ENCODE measurements at places on chromosomes 12 and 14. TPM values are rescaled to one million over a fixed set of nuclear protein-coding genes. Genes with fewer than 3 reads are reported as not detected.

ACOT4 gene
- total RNA-seq = 0.89 TPM

PPP2R5E gene
- total RNA-seq = 36.9 TPM

- DNase-seq = no peak
Measured at GRCh38 chr12:81758421-81759189, 545 bp downstream of the PPFIA2 start.

- no peak for DNase-seq
Measured at GRCh38 chr14:44657696-44658388, 150.8 kb upstream of the FSCB start.

DNA sequence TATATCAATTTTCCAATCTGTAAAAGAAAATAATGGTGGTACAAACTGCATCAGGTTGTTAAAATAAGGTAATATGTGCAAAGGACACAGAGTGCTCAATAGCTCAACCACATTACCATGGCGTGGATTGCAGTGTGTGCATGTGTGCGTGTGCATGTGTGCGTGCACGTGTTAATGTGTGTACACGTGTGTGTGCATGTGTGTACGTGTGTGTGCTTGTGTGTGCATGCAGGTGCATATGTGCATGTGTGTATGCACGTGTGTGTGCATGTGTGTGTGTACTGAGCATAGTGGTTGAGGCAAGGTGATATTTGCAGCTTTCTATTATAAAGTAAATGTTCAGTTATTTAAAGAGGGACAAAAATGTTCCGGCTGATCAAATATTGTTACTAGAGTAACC lies 115.6 kb downstream of the NT5DC3 start:
- no peak for DNase-seq

- DNase-seq = no peak
Measured at GRCh38 chr14:102853648-102854047, 68.8 kb upstream of the AMN start.

DNA sequence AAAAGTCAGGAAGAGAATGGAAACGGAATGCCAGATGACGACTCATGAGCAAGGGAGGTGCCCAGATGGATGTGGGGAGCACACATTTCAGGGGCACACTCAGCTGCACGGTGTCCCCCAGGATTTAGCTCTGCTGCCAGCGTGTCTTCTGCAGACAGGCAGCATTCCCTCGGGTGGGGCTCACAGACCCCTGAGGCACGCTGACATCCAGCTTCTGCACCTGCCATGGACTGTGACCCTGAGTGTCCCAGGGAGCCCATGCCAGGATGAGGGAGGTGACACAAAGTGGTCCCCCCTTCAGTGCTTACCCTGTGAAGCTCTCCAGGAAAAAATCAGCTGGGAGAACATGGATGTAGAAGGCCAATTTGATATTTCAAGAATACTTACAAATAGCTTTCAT lies 84.2 kb downstream of the PIWIL1 start:
- no peak for DNase-seq

- DNase-seq = peak; percentile 20
Measured at GRCh38 chr14:68283378-68284123, 464.0 kb downstream of the RAD51B start.

- no peak for DNase-seq
Measured at GRCh38 chr12:89621521-89621920, 87.1 kb downstream of the ATP2B1 start.

DNA sequence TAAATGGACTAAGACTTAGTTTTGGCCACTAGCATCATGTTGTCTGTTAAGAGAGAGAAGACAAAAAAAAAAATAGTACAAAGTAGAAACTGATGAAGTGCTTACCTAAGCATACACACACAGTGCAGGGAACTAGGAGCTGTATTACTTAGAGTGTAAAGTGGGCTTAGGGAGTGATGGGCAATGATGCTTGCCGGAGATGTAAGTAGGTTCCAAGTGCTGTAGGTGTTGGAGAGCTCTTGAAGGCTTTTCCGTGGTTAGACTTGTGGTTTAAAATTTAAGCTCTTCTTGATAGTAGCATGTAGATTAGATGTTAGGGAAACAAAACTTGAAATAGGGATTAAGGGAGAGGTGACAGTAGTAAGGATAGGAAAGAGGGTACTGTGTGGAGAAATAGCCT lies 34.7 kb downstream of the MIA2 start:
- DNase-seq = no peak

GRCh38 chr12:131424270-131424669 lies 286.6 kb upstream of the SFSWAP start:
- DNase-seq = no peak

C3AR1 gene
- 3.0 TPM for total RNA-seq

GRCh38 chr14:92651106-92651757 lies 97.2 kb downstream of the LGMN start:
- peak; percentile 50 for DNase-seq

ALDH2 gene
- 0.46 TPM for total RNA-seq

DNA sequence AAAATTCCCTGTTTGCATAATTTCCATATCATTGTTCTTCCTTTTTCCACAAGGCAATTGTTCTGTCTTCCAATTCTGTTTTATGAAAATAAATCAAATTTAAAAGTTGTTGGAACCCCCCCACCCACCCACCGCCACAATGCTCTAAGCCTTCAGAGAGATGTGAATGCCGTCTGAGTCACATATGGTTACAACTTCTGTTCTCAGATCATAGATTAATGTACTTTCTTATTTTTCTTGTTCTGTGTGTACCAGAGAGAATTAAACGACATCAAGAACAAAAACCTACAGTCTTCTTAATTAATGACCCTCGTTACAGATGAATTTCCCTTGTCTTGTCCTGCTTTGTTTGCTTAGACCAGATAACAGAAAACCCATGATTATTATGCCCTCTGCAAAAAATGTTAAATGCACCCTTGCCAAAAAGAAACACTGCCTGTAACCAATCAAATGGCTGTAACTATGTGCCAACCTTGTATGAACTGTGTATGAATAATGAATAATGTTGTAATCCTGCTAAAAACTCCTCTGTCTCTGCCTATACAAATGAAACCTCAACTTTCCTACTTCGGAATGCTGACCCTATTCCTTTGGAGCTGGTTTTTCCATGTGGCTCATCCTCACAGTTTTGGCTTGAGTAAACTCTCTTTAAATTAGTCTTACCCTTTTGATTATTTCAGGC lies 14.0 kb downstream of the OR6S1 start:
- no peak for DNase-seq

THAP2 gene
- total RNA-seq = 5.3 TPM

- no peak for DNase-seq
Measured at GRCh38 chr14:92597906-92598905, 84.6 kb downstream of the RIN3 start.

ACTR10 gene
- 50.4 TPM for total RNA-seq

KRT81 gene
- total RNA-seq = not detected

DNA sequence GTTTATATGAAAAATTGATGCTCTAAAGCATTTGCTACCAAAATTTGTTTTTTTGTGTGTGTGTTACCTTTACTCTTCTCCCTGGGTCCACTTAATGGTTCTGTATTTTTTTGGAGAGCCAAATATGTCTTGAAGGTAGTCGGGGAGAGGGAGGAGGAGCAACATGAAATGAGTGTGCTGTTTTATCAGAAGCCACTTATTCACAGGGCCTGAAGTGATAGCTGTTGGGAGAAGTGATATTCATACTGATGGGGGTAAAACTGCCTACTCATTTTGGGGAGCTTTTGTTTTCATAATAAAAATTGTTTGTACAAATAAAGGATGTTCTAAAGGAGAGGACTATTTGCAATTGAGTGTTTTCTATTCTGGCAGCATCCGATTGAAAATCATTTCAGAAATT lies 29.2 kb downstream of the CRADD start:
- no peak for DNase-seq

GRCh38 chr14:54894995-54895394 lies 7.6 kb downstream of the GCH1 start:
- DNase-seq = no peak

GRCh38 chr12:110822821-110823415 lies 23.9 kb upstream of the CCDC63 start:
- DNase-seq = no peak

DNA sequence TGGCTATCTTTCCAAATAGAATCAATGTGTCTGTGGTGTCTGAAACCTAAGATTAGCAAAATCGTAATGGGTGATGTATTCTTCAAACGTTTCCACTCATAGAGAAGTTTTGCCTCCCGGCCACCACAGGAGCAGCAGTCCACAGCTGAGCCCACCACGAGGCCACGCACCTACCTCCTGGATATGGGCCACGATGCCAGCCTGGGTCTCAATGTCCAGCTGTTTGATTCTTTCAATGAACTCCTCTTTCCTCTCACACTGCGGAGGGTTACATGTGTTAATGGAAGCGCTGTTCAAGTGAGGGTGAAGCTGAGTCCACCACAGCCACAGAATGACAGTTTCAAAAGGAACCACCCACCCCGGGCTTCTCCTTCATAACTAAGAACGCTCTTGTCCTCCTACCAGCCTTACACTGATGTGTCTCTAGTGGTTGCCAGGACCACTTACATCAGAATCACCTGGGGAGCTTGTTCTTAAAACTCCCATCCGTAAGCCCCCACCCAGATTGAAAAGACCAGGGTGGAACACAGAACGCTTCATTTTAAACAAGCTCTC lies 75.3 kb downstream of the CCDC88C start:
- DNase-seq = no peak

GRCh38 chr12:121762269-121762668 lies 31.2 kb downstream of the RHOF start:
- DNase-seq = no peak

- no peak for DNase-seq
Measured at GRCh38 chr12:16165506-16165905, 112.0 kb downstream of the SLC15A5 start.

TMEM121 gene
- 3.5 TPM for total RNA-seq

SRSF9 gene
- 151 TPM for total RNA-seq

DNA sequence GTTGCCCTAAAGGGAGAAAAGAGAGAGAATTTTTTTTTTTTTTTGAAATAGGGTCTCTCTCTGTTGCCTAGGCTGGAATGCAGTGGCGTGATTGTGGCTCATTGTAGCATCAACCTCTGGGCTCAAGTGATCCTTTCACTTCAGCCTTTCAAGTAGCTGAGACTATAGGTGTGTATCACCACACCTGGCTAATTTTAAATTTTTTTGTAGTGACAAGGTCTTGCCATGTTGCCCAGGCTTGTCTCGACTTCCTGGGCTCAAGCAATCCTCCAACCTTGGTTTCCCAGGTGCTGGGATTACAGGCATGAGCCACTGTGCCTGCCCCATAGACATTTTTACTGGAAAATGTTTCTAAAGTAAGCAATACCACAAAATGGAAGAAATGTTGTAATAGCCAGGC lies 36.8 kb downstream of the YARS2 start:
- no peak for DNase-seq

DNA sequence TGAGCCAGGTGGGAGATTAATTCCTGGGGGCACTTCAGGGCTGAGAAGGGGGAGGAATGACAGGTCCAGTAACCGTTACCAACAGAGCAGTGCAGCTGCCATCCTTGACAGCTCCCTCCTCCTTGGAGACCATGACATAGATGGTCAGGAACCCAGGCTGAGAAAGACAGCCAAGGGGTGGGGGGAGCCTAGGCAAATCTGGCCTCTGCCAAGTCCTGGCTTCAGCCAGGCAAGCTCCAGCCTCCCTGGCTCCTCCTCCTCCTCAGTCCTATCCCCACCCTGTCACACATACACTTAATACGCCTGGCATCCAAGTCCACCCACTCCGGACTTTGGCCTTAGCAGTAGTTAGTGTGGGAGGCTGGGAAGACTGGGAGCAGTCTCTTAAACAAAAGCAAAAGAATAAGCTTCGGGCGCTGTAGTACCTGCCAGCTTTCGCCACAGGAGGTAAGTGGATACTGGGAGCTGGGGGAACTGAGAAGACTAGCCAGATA lies at the start of gene RDH5:
TSS of gene RDH5 (plus strand) at position 323 of the 494 bp plus-strand sequence. CDS start 792 bp downstream, outside the sequence.
- no peak for DNase-seq

TAMALIN gene
- 4.2 TPM for total RNA-seq

DNA sequence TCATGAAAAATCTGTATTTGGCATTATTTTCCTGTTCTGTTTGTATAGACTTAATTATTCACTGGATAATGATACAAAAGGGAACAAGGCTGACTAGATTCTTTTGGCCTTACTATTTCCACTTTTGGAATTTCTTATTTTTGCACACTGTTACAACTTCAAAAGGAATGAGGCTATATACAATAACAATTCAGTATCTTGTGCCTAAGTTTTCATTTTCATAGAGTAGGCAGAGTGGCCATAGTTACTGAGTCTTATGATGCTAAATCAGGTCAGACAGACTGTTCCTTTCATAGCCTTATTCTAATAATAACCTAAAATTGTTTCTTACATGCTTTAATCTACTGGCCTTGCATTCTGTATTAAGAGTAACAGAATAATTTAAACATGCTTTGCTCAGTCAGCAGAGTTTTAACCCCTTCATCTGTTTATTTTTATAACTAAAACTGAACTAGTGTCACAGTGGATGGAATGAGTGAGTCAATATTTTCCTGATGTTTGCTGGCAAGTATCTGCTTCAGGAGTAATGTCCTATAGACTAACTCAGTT lies 10.5 kb downstream of the TTC8 start:
- DNase-seq = no peak

- no peak for DNase-seq
Measured at GRCh38 chr14:68501614-68502052, 291.2 kb downstream of the ZFP36L1 start.

DNA sequence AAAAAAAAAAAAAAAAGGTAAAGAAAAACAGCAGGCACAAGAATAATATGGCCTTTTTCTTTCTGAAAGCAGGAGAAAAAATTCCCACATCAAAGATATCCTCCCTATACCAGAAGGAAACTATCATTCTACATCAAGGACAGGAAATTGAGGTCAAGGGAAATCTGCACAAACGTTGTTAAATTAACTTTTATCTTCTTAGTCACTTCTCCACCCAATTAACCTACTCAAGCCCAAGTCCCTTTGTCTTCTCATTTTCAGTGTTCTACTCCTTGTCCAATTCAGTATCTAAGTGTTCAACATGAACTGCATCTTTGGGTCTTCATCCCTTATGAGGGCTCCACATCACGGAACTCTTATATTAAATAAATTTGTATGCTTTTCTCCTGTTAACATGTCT lies 15.7 kb downstream of the NDUFA12 start:
- DNase-seq = peak; percentile 75

BEGAIN gene
- total RNA-seq = 1.8 TPM

GRCh38 chr14:63897721-63898163 lies 44.9 kb downstream of the SYNE2 start:
- DNase-seq = no peak

DNA sequence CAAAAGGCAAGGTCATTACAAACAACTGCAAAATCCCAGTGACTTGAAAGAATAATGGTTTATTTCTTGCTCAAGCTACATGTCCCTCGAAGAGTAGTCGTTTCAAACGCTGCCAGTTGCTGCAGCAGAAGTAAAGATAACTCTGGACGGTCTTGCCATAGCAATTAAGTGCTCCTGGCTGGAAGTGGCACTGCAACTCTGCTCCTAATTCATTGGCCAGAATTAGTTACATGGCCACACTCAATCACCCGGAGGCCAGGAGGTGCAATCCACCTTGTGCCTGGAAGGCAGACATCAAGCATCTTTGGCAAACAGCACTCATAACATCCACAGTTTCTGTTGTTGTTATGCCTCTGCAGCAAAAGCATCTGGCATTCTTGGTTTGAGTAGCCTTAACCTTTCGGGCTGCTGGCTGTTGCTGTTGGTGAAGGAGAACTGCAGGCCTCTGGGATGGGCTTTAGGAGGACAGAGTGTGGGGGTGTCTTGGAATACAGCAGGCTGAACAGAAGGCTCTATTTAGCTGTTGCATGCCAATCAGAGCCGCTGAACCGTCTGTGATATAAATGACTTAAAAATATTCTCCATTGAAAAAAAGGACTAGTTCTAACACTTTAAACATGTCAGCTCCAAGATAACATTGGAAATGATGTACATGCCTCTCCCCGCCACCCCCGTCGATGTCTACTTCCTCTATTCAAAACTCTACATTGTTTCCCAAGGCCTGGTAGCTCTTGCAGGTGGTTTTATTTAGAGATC lies 123.5 kb upstream of the DYRK2 start:
- DNase-seq = no peak

ACVRL1 gene
- not detected for total RNA-seq

GRCh38 chr12:19847294-19848059 lies 408.2 kb downstream of the AEBP2 start:
- DNase-seq = no peak

Measured in naive thymus-derived CD4-positive, alpha-beta T cell (primary cell).